ENCODE measurements at places on chromosomes 2 and 18. TPM values are rescaled to one million over a fixed set of nuclear protein-coding genes. Genes with fewer than 3 reads are reported as not detected.

The KIF1A gene
- 0.37 TPM for total RNA-seq

The ALPI gene
- not detected for total RNA-seq

DNA sequence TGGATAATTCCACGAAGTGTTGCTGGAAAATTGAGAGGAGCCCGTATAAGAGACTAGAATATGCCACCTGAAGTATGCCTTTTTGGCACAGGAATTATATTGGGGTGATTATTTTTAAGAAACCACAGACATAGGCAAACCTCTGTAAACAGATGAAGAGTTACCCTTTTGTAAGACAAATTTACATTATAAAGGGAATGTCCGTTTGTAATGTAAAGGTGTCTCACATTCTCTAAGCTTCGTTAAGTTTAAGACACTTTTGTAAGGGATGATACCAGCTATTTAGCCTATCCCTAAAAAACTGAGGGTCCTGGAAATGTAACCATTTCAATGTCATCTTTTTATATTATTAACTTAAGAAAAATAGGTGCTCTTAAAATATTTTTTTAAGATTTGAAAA, 432.8 kb upstream of the SYT4 start:
- DNase-seq: no peak

DNA sequence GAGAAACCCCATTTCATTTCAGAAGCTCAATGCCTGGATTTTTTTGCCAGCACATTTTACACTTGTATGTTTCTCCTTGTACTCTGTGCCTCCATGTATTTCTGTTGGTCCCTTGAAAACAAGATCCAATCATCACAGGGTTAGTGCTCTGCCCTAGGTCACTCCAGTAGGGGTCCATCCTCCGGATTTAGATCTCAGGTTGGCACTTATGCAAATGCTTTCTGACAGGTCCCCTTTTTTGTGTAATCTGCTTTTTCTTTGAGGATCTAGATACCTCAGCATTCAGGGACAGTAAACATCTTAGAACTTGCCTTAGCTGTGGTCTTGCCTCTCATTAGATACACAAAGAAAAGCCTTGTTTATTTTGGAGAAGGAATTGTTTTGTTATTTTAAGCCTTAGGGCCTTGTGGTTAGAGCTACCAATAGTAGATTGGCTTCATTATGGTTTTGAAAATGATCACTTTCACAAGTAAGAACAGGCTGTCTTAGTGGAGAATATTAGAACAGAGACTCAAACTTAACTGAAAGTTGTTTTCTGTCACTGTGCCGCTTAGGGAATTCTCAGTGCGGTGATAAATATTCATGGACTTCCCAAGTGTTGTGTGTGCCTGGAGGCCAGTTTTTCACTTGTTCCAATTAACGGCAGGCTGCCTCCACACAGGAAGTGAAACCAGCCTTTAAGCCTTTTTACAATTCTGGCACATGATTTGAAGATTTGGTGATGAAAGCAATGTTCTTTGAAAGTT, 7.8 kb downstream of the MERTK start:
- no peak for DNase-seq

DNA sequence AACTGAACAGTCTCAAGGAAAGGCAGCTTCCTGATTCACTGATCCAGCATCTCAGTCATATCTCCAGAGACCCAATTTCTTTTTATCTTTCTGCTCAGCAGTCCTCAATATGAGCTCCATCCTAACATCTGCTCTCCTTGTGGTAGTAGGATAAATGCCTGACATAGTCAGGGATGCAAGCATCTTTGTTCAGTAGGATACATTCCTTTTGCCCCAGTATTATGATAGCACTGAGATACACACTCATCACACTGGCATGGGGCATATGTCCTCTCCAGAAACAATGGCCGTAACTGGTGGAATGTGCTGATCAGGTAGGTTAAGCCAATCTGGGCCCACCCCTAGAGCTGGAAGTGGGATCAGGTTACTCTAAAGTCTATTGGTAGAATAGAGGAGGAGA, 207.2 kb downstream of the ETAA1 start:
- no peak for DNase-seq
